ENCODE measurements at places on chromosomes 6 and 20.

GRCh38 chr6:64786736-64787135 lies 920.3 kb downstream of the EYS start:
- no peak for DNase-seq

DNA sequence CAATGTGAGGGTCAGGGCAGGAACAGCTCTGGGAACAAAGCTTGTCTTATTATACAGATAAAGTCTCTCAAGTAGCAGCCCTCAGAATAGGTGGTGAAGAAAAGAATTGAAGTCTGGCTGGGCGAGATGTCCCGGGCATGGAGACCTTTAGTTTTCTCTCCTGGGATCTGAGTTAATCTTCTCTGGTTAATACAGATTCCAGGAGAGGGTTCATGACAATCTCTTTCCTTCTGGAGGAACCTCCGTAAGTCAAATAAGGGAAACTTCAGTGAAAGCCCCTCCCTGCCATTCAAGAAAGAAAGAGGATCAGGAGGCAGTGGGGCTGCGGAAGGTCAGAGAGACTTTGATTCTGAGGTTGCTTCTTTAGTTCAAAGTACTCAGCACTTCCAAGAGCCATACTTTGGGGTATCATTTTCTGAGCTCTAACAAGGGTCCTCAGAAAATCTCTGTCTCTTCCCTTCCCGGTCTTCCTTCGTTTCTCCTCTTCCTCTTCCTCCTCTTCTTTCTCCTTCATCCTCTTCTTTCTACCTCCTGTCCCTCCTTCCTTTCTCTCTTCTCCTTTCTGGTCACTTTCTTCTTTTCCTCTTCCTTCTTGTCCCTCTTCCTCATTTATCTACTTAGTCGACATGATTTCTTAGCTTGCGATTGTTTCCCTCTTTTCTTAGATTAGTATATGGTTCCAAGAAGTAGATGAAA lies 4.6 kb upstream of the ZNF184 start:
- no peak for DNase-seq

- DNase-seq, result peak; percentile 19
Observed at GRCh38 chr20:35341366-35342028, 49.3 kb upstream of the FAM83C start.

DNA sequence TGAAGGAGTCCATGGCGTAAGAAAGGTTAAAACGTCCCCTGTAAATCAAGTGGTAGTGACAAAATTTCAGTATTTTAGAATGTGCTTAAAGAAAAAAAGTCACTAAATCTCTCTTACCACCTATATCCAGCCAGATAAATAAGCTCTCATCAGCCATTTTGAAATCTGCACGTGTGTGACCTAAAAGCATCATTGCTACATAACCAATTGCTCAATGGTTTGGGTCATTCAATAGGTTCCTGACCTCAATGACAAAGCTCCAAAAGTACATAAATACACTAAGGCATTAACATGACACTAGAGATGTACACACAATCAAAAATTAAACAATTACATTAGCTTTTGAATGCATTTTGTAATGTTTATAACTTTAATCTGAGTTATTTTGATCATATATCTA lies 272.4 kb downstream of the GMDS start:
- DNase-seq, result no peak
